Germinal center (tissue), 1 donor: ENCODE measurements at places on chromosomes 6 and 20.

GRCh38 chr20:10366898-10367692, 66.9 kb downstream of the MKKS start:
- no peak for DNase-seq

GRCh38 chr6:2497922-2498623, 252.6 kb downstream of the MYLK4 start:
- DNase-seq, result no peak

- no peak for DNase-seq
These were observed 66.0 kb upstream of the KIF16B start for GRCh38 chr20:16639027-16639941.

DNA sequence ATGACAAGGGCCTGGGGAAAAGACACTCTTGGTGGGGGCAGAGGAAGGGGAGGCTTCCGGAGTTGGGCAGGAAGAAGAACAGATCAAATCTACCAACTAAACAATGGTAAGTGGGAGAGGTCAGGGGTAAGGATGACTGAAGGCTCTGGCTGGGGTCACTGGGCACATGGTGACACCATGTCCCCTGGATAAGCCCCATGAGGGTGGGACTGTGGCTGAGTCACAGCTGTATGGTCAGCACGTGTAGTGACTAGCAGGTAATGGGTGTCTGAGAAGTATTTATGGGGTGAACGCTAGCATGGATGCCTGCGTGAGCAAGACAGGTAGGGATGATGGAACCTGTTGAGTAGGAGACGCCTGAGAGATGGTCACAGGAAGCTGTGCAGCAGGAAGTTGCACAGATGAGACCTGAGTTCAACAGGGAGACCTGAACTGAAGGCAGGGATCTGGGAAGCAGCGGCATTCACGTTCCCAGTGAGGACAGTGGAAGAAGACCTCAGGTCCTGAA, 64.5 kb upstream of the SNX9 start:
- DNase-seq, result no peak

DNA sequence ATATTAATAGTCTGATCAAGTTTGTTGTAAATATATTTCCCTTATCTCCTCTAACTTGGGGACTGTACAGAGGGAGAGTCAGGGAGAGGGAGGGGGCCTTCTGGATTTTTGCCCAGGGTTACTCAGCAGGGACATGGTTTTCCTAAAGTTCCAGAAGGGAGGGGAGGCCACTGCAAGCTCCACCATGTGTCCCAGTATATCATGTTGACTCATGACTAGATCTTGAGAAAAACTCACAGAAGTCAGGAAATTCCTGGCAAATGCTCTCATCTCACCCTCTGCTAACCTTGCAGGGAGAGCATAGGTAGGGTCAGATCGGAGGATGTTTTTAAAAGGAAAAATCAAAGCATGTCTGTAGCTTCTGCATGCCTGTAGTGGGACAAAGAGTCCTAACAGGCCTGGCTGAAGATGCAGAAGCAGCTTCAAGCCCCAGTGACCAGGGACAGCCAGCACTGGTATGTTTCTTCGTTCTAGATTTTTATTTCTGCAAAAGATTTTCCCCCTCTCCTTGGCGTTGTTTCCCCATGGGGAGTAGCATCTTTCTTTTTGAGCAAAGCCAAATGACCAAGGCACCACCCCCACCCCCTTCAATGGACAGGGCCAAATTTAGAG, 272.9 kb upstream of the SUPT3H start:
- no peak for DNase-seq

- DNase-seq, result no peak
These were observed 1357.8 kb upstream of the ADGRB3 start for GRCh38 chr6:67277312-67277711.

- DNase-seq, result no peak
These were observed 84.4 kb upstream of the ID4 start for GRCh38 chr6:19752746-19753145.

DNA sequence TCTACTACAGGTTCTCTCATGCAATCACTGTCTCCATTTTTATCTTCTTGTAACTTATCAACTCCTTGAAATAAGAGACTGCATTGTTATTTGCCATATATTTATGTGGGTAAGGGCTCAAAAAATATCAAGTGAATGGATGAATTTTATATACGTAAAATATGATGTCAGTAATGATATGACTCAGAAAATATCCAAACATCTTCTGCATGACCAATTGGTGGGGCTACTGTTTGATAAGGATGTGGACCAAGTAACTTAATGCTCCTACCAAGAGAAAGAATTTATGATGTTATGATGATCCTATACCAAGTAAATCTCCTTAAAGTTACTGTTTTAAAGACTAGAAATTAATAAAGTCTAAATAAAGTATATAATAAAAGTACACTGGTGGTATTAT, 103.7 kb downstream of the OGFRL1 start:
- DNase-seq, result no peak

GRCh38 chr6:14811775-14812428, 434.0 kb upstream of the JARID2 start:
- no peak for DNase-seq

DNA sequence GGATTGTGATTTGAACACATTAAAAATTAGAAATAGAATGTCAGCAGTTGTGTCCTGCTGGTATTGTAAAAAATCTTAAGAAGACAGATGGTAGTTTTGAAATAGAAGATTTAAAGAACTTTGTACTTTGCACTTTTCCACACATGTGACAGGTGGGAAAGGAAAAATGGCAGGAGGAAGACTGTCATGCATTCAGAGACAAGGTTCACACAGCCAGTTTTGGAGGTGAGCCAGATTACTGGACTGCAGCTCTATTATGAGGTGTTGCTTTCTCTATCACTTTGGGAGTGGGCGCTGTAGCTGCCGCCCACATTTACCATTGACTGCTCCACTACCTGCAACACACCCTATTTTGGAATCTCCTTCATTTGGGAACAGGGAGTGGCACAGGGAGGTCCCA, 12.1 kb upstream of the NDUFAF4 start:
- DNase-seq, result no peak

DNA sequence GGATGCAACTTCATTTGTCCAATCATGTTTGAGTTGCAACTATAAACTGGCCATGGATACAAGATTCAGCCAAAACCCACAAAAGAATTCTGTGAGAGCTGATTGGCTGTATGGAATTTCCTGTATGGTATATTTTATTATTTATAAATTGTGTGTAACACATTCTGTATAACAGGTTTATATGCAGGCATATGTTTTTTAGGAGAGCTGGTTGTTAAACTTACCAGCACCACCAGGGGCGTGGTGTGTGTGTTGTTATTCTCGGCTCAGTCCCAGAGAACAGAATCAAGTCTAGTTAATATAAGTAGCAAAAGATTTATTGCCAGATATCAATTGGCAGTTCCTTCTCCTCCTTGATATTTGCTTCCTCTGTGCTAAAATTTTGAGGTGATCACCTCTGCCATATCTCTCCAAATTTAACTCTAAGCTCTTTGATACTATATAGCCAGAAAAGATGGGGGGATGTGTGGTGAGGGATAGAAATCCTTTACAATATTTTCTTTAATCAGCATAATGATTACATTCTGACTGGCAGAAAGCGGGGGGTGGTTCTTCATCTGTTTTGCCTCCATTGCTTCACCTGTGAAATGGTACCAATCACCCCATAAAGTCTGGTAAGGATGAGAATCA, 22.9 kb downstream of the CNBD2 start:
- DNase-seq, result peak; percentile 41

- no peak for DNase-seq
These were observed 206.8 kb downstream of the EYA4 start for GRCh38 chr6:133447924-133448323.

GRCh38 chr6:5567352-5567751, 306.0 kb downstream of the FARS2 start:
- no peak for DNase-seq

DNA sequence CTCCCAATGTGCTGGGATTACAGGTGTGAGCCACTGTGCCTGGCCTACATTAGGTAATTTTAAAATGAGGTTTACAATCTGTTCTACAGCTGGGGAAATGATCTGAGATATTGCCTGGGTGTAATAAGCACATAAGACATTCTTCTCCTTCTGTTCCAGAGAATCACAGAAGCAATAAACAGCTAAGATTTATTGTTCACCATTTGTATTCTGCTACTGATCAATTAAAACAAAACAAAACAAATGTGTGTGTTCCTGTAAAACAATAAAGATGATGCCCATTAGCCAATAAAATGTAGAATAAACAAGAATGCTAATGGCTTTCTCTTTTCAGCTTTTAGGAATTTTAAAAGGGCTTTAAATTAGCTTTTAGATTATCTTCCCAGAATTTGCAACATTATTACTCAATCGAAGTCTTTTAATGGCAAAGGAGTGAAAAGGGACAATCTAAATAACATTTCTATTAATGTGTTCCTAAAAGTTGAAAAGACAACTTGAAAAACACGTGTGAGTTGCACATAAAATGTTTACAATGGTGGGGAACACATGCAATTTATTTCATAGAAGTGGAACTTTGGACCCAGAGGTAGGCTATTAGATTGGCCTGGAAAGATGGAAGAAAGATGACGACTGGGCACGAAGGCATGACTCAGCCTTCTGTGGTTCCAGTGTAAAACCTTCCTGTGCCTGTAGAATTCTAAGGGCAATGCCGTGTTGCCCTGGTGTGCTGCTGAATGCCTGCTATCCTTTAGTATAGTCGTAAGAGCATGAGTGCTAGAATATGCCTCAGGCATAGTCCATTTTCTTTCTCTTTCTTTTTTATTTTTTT, 29.0 kb upstream of the DEK start:
- DNase-seq, result no peak

DNA sequence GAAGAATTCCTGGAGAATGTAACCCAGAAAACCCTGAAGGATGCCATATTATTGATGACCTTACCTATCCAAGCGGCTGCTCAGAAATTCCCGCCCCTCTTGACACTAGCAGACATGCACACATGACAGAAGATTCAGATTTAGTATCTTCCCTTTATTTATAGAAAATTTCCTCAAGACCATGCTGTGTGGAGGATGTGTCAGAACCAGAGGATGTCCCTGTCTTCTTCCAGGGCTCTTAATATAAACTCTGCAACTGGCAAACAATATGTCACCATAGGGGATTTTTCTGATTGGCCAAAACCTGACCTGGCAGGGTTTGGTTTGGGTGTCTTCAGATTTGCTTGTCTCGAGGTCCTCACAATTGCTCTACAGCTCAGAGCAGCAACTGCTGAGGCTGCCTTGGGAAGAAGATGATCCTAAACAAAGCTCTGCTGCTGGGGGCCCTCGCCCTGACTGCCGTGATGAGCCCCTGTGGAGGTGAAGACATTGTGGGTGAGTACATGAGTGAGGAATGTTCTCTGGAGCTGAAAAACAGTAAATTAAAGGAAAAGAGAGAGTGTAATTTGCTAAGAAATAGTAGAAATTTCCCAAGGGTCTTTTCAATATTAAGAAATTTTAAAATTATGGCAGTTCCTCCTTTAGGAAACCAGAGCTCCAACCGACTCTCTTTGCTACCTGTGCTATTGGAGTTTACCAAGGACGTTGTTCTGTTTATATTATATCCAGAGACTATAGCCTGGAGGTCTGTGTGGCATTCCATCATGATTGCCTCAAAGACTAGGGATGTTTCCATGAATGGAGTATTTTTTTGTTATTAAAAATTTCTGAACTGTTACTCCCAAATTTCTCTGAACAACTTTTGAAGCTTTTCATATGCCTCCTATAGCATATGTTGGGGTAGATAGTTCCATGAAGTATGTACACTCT, at the start of gene HLA-DQA2:
Gene HLA-DQA2 (plus strand): TSS at position 361 of the 930 bp plus-strand sequence. CDS start 53 bp downstream, at position 414.
- no peak for DNase-seq

- no peak for DNase-seq
These were observed 260.3 kb downstream of the ALDH8A1 start for GRCh38 chr6:134689641-134690040.

- peak; percentile 75 for DNase-seq
These were observed 1.1 kb downstream of the CEBPB start for GRCh38 chr20:50191544-50192363.

- DNase-seq, result no peak
These were observed 114.5 kb downstream of the MAP3K5 start for GRCh38 chr6:136677822-136678221.

- DNase-seq, result no peak
These were observed 172.6 kb upstream of the AGPAT4 start for GRCh38 chr6:161446296-161446925.

DNA sequence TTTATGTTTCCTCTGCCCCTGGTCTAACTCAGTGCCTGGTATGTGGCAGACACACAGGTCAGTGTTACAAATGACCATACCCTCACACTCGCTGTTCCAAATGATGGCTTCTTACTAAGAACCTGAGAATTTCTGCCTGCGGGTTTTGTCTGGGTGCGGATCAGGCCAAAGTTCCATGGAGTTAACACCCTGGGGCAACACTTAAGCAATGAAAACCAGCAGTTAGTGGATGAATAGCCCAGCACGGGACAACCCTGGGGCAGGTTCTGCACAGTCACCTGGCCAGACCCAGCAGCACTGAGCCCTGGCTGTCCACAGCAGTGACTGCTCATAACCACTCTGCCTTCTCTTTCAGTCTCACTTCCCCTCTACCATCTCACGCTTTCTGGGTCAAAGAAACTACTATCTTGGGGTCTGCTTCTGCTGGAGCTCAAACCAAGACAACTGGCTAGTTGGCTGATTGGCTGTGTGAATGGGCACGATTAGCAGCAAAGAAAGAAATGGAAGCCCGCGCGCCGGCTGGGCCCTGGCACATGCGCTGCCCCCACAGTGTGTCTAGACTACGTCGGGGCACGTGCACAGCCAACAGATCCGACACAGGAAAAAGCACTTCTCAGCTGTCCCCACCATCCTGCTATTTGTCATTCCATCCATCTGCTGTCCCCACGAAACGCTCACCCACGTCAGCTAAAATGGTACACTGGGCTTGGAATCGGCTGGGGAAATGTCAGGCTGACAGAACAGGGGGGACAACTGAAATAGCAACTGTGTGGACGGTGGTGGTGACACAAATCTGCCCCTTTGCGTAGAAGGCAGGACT, 36.6 kb downstream of the MGME1 start:
- DNase-seq, result peak; percentile 62

GRCh38 chr20:24523661-24524060, 54.2 kb downstream of the SYNDIG1 start:
- no peak for DNase-seq

DNA sequence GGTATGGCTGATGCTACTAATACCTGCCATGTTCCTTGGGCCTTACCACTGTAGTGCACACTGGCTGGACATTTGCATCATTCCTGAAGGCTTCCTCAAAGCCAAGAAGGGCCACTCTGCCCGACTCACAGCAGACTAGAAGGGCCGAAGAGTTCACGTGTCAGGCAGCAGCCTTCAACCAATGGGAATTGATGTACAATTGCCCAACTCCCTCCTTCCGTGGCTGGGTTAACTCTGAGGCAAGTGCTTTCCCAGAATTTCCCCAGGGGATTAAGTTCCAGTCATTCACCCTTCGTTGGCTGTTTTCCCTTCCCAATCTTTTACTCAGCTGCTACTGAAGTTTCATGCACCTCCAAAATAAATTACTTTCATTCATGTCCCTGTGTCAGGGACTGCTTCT, 29.8 kb downstream of the PSMB9 start:
- no peak for DNase-seq
